B cell (primary cell): ENCODE measurements at places on chromosomes 2 and 18.

- no peak for DNase-seq
These were observed 34.4 kb upstream of the SH3BP4 start for GRCh38 chr2:234917211-234917975.

DNA sequence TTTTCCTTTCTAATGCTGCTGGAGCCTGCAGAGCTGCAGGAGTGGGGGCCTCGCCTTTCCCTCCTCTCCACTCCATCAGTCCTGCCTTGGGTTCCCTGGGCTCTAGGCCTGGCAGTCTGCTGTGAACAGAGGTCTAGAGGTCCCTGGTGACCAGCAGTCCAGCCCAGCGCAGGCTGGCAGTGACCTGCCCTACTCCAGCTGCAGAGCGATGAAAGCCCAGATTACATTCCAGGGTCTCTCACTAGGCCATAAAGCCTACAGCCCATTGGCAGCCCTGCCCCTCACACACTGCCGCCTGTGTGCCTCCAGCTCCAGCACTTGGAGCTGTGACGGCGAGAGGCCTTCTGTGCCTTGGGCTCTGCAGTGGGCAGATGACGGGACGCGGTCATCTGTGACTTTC, 14.8 kb upstream of the MAL start:
- DNase-seq = no peak

DNA sequence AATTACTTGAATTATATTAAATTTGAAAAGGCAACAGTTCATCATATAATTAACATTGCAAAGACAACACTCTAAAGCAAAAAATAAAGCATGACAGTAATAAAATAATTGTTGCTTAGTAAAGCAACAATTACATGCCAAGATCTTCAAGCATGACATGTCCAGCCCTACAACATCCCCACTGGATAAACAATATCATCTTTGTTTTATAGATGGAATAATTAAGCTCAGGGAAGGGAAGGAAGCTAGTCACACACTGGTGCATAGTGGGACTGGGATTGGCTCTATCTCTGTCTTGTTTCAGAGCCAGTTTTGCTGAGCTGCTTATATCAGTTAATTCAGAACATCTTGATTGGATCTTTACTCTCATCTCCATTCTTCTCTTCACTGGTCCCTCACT, 49.9 kb upstream of the PARD3B start:
- no peak for DNase-seq

DNA sequence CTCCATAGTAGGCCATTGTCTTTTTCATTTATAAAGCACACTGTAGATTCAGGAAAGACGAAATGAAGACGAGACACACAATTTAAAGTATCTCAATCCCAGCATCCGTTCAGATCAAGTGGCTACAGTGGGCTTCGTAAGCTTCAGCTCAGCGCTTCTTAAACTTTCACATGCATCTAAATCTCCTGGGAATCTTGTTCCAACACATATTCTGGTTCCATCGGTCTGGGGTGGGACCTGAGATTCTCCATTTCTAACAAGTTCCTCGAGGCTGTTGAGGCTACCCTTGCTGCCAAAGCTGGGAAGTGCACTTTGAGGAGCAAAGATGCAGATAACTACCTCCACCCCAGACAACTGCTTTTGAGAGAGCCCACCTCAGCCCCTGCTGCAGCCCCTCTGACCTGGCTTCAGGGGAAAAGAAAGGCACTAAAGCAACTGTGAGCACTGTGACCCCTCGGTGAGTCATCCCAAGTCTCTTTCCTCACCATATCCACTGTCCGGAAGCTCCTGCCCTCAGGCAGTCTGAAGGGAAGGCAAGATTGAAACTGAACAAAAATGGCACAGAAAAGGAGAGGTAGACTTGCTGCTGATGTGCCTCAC, 201.1 kb upstream of the FBXO11 start:
- DNase-seq = peak; percentile 10

- no peak for DNase-seq
These were observed 249.6 kb upstream of the LRP1B start for GRCh38 chr2:142380372-142380771.

- DNase-seq = no peak
These were observed 64.8 kb downstream of the REV1 start for GRCh38 chr2:99425022-99425421.
